ENCODE measurements at places on chromosomes 5 and 9.

GRCh38 chr9:34627716-34628655 lies 880 bp downstream of the ARID3C start:
- DNase-seq = no peak

GRCh38 chr9:69667306-69667705 lies 4.9 kb downstream of the APBA1 start:
- no peak for DNase-seq

- no peak for DNase-seq
Observed at GRCh38 chr5:109394806-109395205, 15.0 kb downstream of the PJA2 start.

GRCh38 chr5:179240561-179240960 lies 104.7 kb downstream of the ADAMTS2 start:
- no peak for DNase-seq

DNA sequence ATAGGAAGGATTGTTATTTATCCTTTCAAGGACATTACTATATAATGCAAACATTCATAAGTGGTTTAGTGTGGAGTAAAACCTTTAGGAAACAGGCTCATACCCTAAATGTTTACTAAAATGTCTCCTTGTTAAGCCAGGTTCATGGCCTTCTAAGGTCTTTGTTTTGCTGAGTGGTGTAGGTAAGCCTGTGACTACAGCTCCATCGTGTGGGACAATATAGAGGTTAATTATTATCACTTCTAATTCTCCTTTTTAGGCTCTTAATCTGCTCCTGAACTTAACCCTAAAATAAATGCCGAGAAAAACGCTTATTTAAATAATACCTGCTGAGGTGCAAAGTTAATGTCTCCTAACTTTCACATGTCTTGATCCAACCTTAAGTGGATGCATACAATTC lies 43.8 kb downstream of the SPINK5 start:
- DNase-seq = no peak

GRCh38 chr5:78888580-78889368 lies 96.3 kb downstream of the ARSB start:
- no peak for DNase-seq

DNA sequence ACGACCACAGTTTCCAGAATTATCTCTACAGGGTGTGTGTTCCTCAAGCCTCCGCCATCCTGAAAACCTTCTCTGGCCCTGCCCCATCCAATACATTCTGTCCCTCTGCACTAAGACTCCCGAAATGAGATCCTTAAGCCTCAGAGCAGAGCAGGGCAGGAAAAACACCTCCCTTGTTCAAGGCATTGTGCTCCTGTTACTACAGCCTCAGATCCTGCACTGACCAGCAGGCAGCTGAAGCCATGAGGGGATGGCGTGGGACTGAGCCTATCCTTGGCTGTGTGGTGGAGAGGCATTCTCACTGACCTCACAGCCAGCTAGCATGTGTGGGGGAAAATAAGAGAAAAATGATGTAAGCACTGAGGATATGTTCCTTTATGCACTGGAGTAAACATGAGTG lies 106.7 kb upstream of the PHYKPL start:
- DNase-seq = no peak

DNA sequence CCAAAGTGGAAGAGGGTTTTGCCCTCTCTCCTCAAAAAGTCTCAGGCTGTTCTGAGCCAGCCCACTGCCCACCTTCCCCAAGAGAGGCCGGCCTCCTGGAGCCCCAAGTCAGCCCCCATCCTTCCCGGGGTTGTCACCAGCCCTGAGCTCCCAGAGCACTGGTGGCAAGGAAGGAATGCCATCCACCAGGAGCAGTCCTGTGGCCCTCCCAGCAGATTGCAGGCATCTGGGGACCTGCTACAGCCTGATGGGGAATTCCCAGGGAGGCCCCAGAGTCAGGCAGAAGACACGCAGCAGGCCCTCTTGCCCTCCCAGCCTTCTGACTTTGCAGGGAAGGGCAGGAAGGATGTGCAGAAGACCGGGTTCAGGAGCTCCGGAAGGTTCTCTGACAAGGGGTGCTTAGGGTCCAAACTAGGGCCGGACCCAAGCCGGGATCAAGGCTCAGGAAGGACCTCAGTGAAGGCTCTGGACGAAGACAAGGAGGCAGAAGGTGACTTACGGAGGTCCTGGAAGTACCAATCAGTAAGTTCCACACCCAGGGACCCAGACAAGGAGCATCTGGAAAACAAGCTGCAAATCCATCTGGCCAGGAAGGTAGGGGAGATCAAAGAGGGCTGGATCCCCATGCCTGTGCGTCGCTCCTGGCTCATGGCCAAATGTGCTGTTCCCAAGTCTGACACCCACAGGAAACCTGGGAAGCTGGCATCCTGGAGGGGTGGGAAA lies 3.7 kb downstream of the SPATA31E1 start:
- no peak for DNase-seq

DNA sequence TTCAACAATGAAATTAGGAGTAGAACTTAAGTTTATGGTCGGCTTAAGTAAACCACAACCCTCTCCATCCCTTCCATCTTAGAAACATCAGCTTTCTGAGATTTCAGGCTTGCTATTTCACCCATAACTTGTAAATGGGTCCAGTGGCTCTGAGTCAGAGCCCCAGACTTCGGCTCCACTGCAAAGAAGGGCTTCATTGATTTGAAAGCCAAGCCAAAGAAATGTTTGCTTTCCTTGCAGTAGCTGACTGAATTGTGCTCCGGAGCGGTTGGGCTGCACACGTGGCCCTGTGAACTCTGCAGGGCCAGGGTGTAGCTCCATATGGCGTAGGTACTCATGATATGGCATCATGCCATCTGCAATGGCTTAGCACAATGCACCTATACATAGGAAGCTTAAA lies 57.0 kb downstream of the NREP start:
- no peak for DNase-seq

DNA sequence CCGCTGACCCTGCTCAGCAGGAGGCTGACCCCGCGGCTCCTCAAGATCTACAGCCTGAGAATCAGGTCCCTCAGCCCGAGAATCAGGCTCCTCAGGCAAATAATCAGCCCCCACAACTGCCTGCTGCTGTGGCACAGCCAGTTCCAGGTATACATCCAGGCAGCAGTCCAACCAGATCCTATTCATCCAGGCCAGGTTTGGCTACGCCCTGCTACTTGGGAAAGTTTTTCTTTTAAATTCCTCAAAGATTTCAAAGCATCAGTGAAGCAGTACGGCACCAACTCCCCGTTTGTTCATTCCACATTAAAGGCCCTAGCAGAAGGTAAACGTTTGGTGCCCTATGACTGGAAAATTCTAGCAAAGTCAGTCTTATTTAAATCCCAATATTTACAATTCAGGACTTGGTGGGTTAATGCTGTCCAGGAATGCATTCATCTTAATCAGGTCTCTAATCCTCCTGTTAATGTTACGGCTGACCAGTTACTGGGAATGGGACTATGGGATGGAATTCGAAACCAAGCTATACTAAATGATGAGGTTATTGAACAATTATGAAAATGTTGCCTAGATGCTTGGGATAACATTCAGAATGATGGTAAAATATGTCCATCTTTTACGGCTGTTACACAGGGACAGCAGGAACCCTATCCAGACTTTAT lies 102.3 kb downstream of the SYK start:
- no peak for DNase-seq

GRCh38 chr9:35659340-35659739 lies 1.2 kb downstream of the CCDC107 start:
- DNase-seq = no peak

DNA sequence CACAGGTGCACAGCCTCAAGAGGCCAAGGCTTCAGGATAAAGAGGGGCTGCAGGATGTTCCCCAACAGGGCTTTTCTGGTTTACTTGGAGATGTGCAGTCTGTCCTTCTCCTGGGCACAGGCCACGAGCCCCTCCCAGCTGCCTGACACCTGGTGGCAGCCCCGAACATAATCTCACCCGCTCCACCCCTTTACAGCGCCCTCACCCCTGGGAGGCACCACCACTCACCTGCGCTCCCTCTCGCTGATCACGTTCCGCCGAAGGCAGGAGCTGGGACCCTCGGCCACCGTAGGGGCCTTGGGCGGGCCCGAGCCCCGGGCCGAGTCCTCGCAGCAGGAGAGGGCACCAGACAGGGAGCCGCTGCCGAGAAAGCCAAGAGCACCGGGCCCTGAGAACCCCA lies 514 bp downstream of the SOHLH1 start:
- no peak for DNase-seq

GRCh38 chr9:86821006-86821845 lies 126.1 kb downstream of the GAS1 start:
- no peak for DNase-seq

GRCh38 chr5:156824800-156825199 lies 25.3 kb upstream of the PPP1R2B start:
- no peak for DNase-seq

DNA sequence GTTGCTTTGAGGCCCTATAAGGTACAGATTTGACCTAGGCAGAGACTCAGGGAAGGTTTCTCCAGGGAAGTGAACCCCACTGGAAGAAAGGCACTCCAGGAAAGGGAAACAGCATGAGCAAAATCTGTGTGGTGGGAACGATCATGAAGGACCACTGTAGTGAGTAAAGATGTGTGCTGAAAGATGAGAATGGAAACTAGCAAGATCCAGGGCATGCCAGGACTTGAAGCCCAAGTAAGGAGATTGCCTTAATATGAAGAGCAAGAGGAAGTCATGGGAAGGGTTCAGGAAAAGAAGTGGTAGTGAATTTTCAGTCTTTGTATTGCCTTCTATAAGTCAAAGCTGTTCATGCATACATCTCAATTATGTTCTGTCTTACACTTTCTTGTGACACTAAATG lies 55.2 kb upstream of the SLIT3 start:
- no peak for DNase-seq

Data from HL-60 (cell line).